ENCODE measurements at places on chromosomes 7 and 10. TPM values are rescaled to one million over a fixed set of nuclear protein-coding genes. Genes with fewer than 3 reads are reported as not detected.

The CALD1 gene
- total RNA-seq, result 1.0 TPM

DNA sequence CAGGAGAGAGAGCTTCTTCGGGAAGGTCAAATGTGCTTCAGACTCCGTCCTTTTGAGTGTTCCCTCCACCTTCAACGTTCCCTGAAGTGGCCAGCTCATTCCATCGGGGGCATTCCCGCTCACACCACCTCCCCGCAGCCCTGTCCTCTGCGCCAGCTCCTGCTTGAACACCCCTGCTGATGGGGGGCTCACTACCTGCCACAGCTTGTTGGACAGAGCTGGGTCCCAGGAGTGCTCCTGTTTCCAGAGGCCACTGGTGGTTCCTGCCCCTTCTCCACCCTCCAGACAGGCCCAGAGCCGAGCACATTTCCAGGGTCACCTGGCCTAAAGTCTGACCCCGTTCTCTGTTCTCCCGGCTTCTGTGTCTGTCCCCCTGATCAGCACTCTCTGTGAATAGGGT, 67.4 kb downstream of the ELFN1 start:
- H3K4me3 ChIP-seq, result no peak overlapping the region
- H3K27ac ChIP-seq, result no peak overlapping the region
- no peaks in the 10 kb centered on the region for H3K36me3 ChIP-seq
- H3K27me3 ChIP-seq, result no peaks in the 10 kb centered on the region
- no peaks in the 10 kb centered on the region for H3K4me1 ChIP-seq
- no peak for DNase-seq

DNA sequence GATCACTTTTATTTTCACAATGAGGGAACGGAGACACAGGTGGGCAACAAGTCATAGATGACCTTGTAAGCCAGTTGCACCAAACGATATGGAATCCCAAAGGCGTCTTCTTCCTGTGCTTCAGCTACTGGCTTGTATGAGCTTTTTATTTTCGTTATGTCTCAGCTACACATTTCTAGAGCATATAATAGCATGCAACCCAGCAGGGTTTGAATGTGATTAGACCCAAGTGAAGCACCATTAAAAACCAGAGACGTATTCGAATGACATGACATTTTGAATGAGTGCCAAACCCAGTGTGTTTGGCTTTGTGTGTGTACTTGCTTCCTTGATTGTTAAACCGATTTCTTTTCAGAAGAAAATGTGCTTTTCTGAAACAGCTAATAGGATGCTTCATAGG, 963.2 kb upstream of the CELF2 start:
- peaks cover 85% of the 10 kb centered on the region for H3K4me1 ChIP-seq
- H3K36me3 ChIP-seq, result peaks cover 11% of the 10 kb centered on the region
- H3K27me3 ChIP-seq, result no peaks in the 10 kb centered on the region

The TRPV6 gene
- 0.07 TPM for total RNA-seq

The SLC39A12 gene
- not detected for total RNA-seq

GRCh38 chr10:61943674-61944378, 42.3 kb downstream of the ARID5B start:
- H3K4me1 ChIP-seq, result no peaks in the 10 kb centered on the region
- H3K27me3 ChIP-seq, result no peaks in the 10 kb centered on the region
- H3K36me3 ChIP-seq, result no peaks in the 10 kb centered on the region

- H3K4me3 ChIP-seq, result no peak overlapping the region
- no peaks in the 10 kb centered on the region for H3K36me3 ChIP-seq
- no peak overlapping the region for H3K27ac ChIP-seq
- H3K4me1 ChIP-seq, result peaks cover 8% of the 10 kb centered on the region
- no peak for DNase-seq
Observed at GRCh38 chr10:79051766-79052165, 17.0 kb upstream of the ZMIZ1 start.

The VIPR2 gene
- not detected for total RNA-seq

GRCh38 chr7:158311791-158312190, 275.8 kb downstream of the PTPRN2 start:
- H3K27me3 ChIP-seq, result no peaks in the 10 kb centered on the region
- H3K4me3 ChIP-seq, result no peak overlapping the region
- H3K4me1 ChIP-seq, result no peaks in the 10 kb centered on the region

The FAM25G gene
- total RNA-seq, result not detected
